AG04450 (cell line): ENCODE measurements at places on chromosomes 11 and 22.
A peak's percentile ranks its signal among the peaks of the same experiment; 100 is the strongest.

DNA sequence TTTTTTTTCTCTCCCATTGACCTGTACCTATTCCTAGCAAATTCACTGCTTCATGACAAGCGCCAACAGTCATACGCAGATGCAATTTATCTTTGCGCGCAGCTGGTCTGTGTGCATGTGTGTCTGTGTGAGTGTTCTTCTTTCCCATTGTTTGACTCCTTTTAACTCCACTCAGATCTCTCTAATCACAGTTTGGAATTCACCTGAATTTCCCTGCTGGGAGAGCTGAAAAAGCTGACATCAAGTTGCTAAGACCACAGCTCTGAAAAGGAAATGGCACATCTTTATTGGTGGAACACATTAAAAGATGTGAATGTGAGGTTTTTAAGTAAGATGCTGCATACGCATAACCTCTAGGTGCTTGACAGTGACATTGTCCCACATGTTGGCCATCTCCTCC is 187.4 kb upstream of the MTMR2 start:
- no peak for DNase-seq

DNA sequence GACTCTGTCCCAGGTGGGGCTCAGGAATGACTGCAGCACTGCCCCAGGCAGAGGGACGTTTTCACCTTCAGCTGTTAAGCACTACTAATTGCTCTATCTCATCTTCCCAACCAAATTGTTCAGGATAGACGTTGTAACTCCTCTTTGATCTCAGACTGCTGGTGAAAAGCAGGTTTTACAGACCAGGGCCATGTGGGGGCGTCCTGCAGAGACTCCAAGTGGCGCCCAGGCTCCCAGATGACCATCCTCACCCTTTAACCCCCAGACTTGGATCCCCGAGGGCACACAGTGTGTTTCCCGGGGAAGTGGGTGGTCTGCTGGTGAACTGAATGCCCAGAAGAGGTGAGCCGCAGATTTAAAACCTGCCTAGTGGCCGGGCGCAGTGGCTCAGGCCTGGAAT is 23.9 kb downstream of the FADD start:
- DNase-seq, result no peak

DNA sequence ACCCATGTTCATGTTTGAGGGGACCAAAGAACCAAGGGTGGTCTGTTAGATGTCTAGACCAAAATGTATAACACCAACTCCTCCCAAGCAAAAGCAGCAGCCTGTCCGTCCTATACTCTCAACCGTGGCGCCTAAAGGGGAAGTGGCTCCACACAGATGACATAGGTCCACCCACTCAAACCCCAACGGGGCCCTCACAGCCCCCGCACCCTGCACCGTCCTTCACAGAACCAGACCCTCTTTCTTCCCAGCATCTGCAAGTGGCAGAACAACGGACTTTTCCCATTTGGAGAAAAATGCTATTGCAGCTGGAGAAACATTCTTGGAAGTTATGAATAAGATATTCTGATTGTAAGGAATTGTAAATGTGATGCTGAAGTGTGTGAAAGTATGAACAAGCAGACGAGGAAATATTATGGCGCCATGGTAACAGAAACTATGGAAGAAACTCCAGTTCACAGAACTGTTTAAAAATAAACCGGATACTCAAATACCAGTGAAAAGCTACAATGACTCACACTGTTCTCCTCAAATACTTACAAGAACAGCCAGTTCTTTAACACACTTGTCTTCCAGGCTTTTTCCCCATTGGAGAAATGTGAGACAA is 76.5 kb upstream of the ARFGAP3 start:
- DNase-seq, result peak; percentile 82

DNA sequence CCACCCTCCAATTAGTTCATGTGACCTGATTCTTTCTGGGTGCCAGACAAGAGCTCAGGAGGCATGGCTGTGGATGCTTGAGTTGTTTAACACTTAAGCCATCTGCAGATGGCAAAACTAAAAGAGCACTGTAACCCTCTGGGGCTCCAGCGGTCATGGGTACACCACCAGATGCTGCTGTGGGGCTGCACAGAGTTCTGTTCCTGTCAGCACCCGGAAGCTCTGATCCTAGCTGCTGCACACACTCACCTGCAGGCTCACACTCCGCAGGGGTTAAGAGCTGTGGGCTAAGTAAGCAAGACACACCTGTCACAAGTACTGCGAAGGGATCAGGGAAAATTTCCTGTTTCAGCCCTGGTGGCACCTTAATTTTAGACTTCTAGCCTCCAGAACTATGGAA is 307.8 kb downstream of the C11orf87 start:
- DNase-seq, result no peak

GRCh38 chr11:22337596-22338485 is at the start of gene SLC17A6:
TSS of gene SLC17A6 (plus strand) at chr11:22338381. CDS start at chr11:22338534, 153 bp downstream.
- no peak for DNase-seq

DNA sequence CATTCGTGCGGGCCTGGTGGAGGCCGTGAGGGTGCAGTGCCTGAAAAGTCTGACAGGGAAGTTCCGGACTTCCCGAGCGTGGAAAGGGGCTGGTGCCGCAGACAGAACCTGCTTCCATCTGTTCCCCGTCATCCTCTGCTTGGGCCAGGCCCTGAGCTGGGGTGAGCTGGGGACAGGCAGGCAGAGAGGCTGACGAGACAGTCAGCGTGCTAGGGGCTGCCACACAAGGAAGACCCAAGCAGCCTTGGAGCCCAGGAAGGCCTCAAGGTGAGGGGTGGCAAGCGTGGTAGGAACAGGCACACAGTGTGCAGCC is 25.5 kb downstream of the NADSYN1 start:
- no peak for DNase-seq

GRCh38 chr11:5514841-5515240 is 1.7 kb downstream of the UBQLNL start:
- no peak for DNase-seq

GRCh38 chr11:14975252-14975587 is 3.1 kb upstream of the CALCA start:
- no peak for DNase-seq

DNA sequence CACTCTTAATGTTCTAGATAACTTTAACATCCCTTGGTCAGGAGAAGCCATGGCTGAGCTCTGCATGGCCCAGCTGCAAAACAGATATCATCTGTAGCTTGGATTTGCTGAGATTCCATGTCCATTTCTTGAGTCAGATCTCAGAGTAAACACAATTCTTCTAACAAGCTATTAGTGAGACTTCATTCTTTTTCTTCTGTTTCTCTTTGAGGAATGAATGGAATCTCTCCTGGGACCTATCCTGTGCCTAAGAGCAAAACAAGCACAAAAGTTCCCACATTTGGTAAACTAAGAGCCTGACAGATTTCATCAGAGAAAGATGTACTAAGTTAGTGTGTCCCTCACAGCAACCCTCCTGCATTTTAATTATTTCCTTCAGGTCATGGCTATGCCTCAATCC is 142.8 kb downstream of the MAML2 start:
- peak; percentile 78 for DNase-seq

- no peak for DNase-seq
These were observed 24.2 kb upstream of the OSBPL5 start for GRCh38 chr11:3189196-3189843.

DNA sequence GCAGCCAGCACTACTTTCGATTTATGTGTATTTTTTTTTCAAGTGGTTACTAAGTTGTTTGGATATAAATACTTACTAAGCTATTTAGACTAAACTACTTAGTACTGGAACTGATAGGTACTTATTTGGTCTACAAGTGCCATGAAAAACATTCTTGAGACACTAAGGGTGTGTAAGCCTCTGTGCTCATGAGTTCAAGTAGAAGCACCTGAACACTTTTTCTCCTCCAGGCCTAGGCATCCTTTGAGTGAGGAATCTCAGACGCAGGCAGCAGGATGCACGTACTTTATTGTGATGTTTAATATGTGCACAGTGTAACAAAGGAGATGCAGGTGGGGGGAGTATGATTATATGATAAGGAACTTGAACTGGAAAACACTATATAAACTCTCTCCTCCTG is 7.8 kb downstream of the TESMIN start:
- no peak for DNase-seq

GRCh38 chr11:70700871-70701270 is 302.5 kb downstream of the CTTN start:
- no peak for DNase-seq

DNA sequence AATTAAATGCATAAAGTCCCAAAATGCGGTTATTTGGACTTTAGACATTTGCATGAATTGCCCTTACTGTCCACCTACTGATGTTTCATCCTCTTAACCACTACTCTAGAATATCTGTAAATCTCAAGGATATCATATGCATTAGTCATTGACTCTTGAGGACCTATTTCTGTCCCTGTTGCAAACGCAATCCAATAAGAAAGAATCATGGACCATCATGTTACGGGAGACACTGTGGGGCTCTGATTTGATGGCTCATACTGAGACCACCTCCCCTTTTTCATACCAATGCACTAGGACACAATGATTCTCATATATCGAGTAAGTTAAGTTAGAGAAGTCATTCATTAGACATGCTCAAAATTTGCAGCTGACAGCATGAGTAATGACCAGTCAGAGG is 14.4 kb downstream of the POU2AF2 start:
- no peak for DNase-seq

DNA sequence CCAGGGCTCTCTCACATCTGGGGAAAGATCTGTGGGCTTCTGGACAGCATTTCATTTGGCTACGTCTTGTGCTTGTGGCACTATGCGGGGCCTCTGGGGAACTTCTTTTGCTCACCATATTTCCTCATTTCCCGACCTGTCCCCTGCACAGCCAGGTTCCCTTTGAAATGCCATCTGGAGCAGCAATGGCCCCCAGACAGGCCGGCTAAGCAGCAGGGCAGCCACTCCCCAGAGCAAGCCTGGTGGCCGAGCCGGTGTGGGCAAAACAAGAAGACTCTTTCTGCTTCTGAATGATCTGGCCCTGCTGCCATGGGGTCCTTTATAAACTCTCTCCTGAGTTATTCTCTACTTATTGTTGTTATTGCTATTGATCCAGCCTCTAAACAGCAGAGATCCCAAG is 190.7 kb upstream of the NECTIN1 start:
- no peak for DNase-seq

DNA sequence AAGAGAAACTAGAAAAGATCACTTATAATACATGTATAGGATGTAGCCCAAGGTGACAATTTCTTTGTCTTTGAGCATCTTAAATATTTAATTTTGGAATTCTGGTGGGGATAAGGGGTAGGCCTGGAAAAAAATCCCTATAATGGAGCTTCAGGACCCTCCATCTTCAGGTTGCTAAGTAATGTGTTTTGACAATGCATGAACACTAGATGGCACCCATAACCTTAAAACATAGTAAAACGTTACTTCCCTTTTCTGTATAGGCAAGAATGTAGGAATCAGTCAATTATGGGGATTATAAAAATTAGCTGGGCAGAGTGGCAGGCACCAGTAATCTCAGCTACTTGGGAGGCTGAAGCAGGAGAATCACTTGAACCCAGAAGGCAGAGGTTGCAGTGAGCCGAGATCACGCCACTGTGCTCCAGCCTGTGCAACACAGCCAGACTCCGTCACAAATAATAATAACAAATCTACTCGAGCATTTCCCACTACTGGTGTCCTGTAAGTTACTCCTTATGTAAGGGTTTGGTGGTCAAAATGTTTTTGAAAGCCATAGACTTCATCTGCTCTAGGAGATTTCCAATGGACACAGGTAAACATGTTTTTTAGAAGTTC is 541.9 kb upstream of the CCDC90B start:
- DNase-seq, result no peak

DNA sequence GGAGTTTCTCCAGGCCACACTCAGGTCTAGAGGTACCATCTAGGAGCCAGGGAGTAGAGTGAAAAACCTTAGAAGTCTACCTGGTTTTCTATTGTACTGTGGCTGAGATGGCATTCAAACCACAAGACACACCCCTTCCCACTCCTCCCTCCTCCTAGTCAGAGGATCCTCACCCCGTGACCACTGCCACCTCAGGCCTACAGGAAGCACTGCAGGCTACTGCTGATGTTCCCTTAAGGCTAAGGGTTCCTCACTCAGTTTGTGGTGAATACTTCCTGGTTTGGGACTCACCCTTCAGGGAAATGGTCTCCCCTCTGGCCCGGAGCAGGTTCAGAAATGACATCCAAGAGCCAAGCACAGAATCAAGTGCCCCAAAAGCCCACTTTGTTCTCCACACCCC is 1293.9 kb downstream of the JRKL start:
- DNase-seq, result no peak

DNA sequence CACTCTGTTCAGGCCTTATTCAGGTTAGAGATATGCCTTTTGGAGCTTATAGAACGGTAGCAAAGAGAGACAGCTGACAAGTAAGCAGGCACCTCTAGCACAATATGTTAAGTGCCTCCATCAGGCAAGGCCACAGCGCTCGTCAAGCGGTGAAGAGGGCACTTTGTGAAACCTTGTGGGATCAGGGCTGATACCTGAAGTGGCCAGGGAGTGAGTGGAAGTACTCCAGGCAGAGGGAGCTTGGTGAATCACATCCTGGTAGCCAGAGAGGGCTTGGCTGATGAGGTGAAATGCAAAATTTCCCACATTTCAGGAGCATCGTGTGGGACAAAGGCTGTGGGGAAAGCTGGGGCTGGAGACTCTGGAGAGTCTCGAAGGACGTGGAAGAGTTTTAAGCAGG is 87.4 kb downstream of the PKNOX2 start:
- DNase-seq, result no peak
